Stimulated activated CD4-positive, alpha-beta T cell treated with anti-CD3 and anti-CD28 coated beads, Interleukin-1b, Interleukin-23, amount 100 ng/mL, for 24 hours (primary cell): ENCODE measurements at places on chromosomes 1 and 21.

- no peak for DNase-seq
These were observed 4.1 kb downstream of the LRRIQ3 start for GRCh38 chr1:74193908-74194307.

GRCh38 chr1:54227091-54227602, 27.2 kb downstream of the MRPL37 start:
- DNase-seq, result no peak

DNA sequence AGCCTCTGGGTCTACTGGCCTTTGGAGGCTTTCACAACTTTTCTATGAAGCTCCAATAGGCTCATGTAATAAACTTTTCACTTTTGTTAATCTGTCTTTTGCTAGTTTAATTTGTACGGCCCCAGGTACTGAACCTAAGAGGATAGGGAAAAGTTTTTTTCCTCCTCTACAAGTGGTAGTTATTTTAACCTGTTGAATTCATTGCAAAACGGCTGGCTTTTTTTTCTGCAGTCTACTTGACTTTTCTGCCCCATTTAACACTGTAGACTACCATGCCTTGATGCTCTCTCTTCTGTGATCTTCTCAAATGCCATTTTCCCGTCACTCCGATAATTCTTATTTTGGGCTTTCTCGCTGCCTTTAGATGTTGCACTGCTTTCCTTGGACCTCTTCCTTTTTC, 43.6 kb upstream of the DR1 start:
- DNase-seq, result no peak

DNA sequence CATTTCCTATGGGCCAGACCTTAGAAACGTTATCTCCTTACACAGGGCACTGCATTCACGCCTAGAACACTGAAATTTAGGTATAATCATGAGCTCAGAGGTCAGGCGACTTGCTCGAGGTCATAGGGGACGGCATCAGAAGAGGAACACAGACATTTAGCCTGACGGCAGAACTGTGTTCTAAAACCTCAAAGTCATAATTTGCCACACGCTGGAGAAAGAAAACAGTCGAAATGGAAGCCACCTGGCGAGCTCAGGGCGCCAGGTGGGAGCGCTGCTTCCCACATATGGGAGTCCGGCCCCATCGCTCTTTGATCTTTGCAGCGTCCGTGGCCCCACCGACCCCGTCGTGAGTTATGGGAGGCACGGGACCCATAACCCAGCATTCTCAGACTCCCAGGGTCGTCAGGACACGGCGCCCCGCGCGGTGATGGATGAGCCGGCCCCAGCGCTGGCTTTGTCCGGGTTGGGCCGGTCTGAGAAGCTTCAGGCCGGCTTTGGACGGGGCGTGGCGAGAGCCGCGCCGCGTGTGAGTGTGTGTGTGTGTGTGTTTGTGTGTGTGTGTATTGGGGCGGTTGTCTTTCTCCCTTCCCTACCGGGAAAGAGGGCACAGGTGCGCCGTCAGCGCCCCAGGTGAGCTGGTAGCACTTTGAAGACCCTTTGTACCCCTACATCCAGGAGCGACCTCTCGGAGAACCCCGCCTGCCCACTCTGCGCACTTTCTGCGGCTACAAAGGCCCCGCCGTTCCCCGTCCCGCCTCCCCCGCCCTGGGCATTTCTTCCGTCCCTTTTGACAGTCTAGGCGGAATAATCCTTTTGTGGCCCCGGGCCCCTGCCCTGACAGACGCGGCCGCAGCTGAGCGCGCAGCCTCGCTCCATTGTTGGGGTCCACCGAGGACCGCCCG, 861 bp upstream of the DRAXIN start:
- DNase-seq, result no peak

- DNase-seq, result no peak
These were observed 151.0 kb downstream of the CLEC20A start for GRCh38 chr1:178345807-178346206.

DNA sequence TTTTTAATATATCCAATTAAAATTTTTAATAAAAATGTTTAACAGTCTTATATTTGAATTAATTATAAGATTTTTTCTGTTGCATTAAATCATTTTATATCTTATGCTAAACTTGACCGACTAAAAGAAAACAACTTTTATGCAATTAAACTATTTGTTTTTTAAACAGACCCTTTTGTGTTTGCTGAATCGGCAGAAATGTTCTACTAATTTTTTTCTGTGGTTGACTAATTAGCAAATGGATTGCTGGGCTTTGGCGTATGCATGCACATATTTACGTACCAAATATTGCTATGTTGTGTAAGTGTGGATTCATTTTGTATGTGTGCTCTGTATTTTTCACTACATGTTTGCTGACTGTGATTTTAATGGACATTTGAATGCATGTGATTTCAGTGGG, 174.8 kb downstream of the PBX1 start:
- DNase-seq, result no peak
